Activated CD8-positive, alpha-beta memory T cell treated with anti-CD3 and anti-CD28 coated beads for 1 hour (primary cell): ENCODE measurements at places on chromosomes 5 and 9.

- no peak for DNase-seq
These were observed 12.2 kb downstream of the DNLZ start for GRCh38 chr9:136351252-136351800.

DNA sequence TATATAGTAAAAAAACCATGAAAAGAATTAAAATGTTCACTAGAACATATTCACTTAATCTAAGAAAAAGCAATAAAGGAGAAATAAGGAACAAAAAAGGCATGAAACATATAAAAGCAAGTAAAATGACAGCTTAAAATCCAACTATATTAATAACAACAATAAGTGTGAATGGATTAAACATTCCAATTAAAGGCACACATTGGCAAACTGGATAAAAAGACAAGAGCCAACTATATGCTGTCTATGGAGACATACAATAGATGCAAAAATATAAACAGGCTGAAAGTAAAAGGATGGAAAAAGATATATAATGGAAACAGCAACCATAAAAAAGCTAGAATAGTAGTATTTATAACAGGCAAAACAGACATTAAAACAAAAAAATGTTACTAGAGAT is 70.1 kb downstream of the AP3B1 start:
- no peak for DNase-seq

DNA sequence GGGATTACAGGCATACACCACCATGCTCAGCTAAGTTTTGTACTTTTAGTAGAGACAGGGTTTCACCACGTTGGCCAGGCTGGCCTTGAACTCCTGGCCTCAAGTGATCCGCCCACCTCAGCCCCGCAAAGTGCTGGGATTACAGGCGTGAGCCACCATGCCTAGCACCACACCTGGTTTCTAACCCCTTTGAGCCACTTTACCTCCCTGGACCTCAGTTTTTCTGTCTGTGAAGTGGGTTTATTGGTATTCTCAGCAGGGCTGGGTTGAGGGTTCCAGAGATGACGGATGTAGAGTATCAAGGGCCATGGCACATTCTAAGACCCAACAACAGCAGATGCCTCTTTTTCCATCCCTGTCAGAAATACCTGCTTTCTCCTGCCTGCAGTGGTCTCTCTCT is 38.6 kb downstream of the AMBP start:
- no peak for DNase-seq

- DNase-seq, result no peak
These were observed 25.1 kb upstream of the PCSK1 start for GRCh38 chr5:96458176-96458575.

GRCh38 chr9:126131066-126132010 is 195.3 kb upstream of the MVB12B start:
- no peak for DNase-seq

- DNase-seq, result no peak
These were observed 70.7 kb upstream of the CPLX2 start for GRCh38 chr5:175800656-175801081.

DNA sequence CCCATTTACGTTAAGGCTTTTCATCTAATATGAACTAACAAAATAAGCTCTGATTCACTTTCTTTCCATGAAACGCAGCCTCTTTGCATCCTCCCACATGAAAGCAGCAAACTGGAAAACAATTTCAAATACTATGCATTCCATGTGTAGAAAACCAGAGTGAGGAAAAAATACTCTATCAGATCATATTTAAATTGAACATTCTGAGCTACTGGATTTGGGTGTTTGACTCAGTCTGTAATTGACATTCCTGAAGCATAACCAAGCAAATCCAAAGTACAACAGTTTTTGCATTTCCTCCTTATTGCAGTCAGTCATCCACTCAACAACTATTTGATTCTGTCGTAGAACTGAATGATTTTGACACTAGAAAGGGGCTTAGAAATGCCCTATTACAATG is 399.1 kb upstream of the NMUR2 start:
- DNase-seq, result no peak

DNA sequence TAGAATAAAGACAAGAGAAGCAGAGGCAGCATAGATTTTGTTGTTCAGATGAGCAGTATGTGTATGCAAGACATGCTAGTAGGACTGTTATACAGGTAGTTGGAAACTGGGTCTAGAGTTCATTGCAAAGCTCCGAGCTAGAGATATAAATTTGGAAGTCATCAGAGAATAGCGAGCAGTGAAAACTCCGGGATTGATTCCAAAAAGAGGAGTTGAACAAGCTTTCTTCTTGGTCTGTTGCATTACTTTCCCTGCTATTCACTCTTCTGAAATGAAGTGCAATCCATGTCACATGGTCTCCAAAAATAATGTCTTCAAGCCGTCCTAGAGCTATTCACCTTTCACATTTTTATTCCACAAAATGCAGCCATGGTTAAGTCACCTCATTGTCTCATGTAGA is 67.9 kb upstream of the ZNF462 start:
- DNase-seq, result no peak

GRCh38 chr9:69198521-69199220 is 24.6 kb downstream of the TJP2 start:
- no peak for DNase-seq

- no peak for DNase-seq
These were observed 267.4 kb downstream of the GAS1 start for GRCh38 chr9:86679909-86680308.

- no peak for DNase-seq
These were observed 52.7 kb downstream of the ITGA1 start for GRCh38 chr5:52840277-52841050.

DNA sequence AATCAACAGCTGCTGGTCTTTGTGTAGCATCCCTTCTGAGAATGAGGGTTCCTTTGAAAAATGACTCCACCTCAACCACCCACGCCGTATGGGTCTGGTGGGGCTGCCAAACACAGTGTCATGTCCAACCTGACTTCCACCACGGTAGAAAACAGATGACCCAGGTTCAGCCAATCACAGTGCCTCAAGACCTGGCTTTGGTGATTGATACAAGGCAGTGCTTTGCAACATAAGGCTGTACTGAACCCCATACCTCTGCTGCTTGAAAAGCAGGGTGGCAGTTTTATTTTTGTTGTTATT is 11.5 kb upstream of the TGFBR1 start:
- no peak for DNase-seq

GRCh38 chr5:112604732-112605630 is 132.7 kb upstream of the APC start:
- no peak for DNase-seq

GRCh38 chr5:24325306-24325832 is 319.4 kb downstream of the CDH10 start:
- DNase-seq, result no peak

DNA sequence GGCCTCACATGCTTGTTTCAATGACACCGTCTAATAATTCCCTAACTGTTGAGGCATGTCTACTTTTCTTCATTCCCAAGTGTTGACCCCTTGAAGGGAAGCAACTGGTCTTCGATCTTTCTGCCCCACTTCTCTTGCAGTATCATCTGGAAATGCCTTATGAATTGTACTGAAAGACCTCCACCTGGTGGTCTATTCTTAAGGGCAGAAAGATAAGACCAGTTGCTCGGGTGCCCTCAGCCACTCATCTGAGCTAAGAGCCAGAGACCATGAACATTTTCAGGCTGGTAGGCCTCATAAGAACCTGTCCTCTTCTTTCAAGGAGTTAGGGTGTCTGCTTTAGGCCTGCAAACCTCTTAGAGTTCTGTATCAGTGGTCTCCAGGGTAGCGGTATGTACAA is 542.5 kb downstream of the CTNND2 start:
- DNase-seq, result no peak

- DNase-seq, result no peak
These were observed 18.5 kb upstream of the TCERG1 start for GRCh38 chr5:146428658-146429057.

DNA sequence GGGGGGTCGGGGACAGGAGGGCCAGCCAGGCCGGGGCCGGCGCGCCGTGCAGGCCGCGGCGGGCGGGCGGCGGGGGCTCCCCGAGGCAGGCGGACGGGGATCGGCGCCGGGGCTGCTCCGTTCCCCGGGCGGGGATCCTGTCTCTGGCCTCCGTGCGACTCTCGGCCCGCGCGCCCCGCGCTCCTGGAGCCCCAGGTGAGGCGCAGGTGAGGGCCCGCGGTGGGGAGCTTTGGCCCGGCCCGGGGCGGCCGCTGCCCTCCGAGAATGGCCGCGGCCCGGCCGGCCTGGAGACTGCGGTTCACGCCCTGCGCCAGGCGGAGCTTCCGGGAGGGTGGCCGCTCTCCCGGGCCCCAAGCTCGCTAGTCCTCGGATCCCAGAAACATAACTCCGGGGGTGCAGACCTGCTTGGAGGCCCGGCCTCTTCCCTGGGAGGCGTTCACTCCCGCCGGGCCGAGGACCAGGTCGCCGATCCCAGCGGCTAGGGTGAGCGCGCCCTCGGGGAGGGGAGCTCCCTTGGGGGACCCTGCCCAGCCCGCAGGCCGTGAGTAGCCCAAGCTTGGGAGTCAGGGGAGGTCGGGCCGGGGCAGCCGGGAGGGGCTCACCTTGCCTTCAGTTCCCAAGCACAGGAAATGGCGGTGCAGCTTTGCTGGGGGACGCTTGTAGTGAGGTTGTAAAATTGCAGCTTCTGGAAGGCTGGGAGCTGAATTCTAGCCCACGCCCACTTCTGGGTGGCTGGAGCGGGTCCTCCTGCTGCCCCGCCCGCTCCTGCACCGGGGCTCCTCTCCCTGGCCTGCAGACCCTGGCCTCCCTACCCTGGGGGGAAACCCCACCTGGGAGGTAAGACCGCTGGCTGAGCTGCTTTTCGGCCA is 723 bp downstream of the PPP1R26 start:
- no peak for DNase-seq

DNA sequence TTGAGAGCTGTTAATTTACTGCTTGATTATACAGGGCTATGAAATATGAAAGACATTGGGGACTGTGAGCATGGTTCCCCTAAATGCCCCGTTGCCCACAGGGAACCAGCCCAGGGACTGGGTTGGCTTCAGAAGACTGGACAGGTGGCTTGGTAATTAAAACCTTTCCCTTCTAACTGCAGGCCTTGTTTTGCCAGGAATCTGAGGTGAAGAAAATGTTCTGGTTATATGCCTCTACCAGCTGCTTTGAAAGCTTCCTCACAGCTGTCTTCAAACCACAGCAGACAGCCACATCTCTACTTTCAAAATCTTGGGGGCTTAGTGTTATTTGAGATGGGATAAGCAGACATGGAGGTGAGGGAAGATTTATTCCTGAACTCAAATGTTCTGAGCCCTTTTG is 153.3 kb upstream of the SPRY4 start:
- no peak for DNase-seq

DNA sequence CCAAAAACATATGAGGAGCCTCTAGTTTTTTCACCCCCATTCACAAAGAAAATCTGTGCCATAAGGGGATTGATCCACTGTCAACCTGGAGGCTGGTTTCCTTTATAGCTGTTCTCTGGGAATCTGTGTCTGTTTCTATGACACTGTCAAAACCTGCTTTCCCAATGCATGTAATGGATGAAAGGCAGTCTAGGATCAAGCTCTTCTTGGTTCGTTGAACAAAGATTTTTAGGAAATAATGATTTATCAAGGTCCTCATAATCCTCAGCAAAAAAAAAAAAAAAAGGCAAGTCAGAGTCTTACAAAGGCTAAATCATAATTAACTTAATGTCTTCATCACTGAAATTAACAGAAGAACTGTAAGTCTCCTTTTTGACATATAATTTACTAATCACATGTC is 16.0 kb downstream of the EPB41L4A start:
- no peak for DNase-seq

DNA sequence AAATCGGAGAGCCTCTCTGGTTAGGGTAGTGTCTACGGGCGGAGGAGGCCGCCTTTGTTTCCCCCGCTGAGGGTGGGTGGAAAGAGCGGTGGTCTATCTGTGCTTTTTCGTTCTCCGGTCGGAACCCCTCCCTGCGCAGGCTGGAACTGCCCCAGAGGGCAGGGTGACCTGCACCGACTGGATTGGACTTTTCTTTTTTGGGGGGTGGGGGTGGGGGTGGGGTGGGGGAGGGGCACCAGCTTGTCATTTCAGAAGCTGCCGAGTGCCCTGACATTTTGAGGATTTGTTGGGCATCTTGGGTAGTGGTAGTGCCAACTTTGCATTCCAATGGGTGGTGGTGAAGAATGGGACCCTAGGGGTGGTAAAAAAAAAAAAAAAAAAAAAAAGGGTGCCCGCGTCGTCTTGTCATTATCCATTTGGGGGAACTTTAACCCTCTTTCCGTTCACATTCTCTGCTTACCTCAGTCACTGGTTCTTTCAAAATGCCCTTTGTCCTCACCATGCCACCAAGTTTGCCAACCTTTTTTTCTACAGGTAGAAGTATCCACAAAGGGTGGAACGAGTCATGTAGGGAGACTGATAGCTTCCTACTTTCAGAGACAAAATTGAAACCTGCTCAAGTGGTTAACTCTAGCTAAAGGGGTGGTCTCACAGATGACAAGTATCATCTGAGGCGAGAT is 1.3 kb downstream of the UBE2R2 start:
- DNase-seq, result no peak

GRCh38 chr5:127871503-127872153 is 168.4 kb downstream of the CCDC192 start:
- no peak for DNase-seq

GRCh38 chr9:35548571-35548970 is 56.5 kb upstream of the TESK1 start:
- no peak for DNase-seq

DNA sequence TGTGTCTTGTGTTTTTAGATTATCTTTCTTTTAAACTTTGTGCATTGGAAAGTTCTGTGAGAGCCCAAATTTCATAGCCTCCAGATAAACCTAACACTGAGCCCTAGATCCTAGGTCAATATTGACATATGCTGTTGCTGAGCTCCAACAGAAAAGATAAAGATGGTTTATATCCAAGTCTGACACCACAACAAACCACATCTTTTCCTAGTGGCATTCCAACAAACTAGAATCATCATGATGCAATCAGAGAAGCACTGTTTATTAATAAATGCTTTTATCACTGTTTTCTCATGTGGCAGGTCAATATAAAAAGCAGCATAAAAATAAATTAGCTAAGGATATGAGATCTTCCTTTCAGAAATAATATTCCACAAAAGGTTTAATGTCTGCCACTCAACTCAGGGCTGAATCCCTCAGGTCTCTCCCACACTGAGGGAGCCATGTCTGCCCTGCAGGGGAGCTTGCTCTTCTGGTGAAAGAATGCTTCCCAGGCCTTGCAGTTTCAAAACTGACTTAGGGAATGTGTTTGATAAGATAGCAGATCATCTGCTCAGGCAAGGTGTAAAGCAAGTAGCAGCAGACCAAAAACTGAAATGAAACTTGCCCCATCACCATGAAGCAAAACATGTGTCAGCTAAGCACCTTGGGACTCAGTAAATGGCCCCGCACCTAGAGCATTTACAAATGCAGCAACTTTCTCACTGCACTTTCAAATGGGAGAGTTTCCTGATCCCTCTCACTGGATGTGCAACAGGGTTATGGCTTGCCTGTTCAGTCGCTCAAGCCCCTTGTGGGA is 493.0 kb downstream of the AGTPBP1 start:
- no peak for DNase-seq

- no peak for DNase-seq
These were observed 88.1 kb downstream of the PAX5 start for GRCh38 chr9:36945999-36946398.
